ENCODE measurements at places on chromosomes 2 and 18.

- no peak for DNase-seq
Observed at GRCh38 chr18:72458271-72458670, 85.9 kb downstream of the CBLN2 start.

- DNase-seq = no peak
Observed at GRCh38 chr2:238162846-238163441, 4.2 kb downstream of the ERFE start.

GRCh38 chr2:200624658-200625057 is 38.8 kb downstream of the AOX1 start:
- DNase-seq = no peak

- DNase-seq = no peak
Observed at GRCh38 chr2:23203383-23203782, 181.6 kb upstream of the KLHL29 start.

- no peak for DNase-seq
Observed at GRCh38 chr2:112784199-112785189, at the start of gene IL1A. Gene IL1A (minus strand): TSS chr2:112784493. CDS start chr2:112783770, 723 bp downstream.

GRCh38 chr18:24674200-24674599 is 213.8 kb downstream of the HRH4 start:
- DNase-seq = no peak

DNA sequence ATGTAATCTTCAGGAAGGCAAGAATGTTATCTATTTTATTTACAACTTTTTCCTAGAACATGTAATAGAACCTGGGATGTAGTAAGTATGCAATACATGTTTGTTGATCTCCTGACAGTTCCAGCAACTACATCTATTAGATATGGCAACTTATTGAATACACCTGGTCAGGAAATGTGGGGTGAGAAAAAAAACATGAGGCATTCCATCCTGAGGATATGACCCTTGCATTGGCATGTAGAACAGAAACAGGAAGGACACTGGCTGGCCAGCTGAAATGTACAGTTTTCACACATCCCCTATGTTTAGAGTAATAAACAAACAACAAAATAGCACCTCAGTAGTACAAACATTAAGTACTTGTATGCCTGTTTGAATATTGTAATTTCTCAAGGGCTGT is 272.6 kb upstream of the NT5C1B start:
- DNase-seq = no peak

- DNase-seq = no peak
Observed at GRCh38 chr2:10891390-10891789, 20.3 kb upstream of the KCNF1 start.

DNA sequence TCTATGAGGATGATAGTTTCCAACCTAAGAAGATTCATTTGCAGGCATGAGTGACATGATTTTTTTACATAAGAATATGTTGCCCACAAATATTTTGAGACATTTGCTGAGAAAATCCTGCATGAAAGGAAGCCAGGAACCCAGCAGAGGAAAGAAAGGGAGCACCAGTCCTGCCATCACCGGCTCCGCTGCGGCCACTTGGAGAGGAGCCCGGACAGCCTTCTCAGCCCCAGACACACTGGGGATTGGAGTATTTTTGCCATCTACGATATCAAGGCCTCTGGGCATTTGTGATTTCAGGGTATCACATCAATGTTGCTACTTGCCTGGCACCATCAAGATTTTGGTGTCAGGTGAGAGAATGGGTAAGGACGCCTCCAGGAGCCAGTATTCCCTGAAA is 228.3 kb downstream of the PTGR3 start:
- DNase-seq = no peak

DNA sequence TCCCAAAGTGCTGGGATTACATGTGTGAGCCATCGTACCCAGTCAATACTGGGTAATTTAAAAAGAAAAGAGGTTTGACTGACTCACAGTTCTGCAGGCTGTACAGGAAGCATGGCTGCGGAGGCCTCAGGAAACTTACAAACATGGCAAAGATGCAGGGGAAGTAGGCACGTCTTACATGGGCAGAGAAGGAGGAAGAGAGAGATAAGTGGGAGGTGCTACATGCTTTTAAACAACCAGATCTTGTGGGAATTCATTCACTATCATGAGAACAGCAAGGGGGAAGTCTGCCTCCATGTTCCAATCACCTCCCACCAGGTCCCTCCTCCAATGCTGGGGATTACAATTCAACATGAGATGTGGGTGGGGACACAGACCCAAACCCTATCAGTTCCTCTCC is 192.5 kb downstream of the ATAD2B start:
- no peak for DNase-seq

DNA sequence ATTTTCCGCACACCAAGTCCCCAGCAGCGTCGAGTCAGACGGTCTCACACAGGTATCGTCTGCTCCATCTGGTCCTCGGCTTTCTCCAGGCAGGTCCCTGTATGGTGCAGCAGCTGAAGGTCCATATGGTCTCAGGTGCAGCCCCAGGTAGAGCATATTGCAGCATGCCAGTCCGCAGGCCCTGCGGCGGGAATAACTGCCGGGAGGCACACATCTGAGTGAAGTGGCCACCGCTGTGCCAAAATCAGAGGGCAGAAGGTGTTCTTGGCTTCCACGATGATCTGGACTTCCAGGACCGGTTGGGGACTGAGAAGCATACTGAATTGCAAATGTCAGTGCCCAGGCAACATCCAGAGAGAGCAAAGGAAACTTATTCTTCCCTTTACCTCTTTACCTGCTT is 320.3 kb downstream of the RNF144A start:
- no peak for DNase-seq

- DNase-seq = no peak
Observed at GRCh38 chr2:218263817-218264641, 3.2 kb downstream of the GPBAR1 start.

- DNase-seq = no peak
Observed at GRCh38 chr2:76270096-76270710, 559.5 kb upstream of the GCFC2 start.

DNA sequence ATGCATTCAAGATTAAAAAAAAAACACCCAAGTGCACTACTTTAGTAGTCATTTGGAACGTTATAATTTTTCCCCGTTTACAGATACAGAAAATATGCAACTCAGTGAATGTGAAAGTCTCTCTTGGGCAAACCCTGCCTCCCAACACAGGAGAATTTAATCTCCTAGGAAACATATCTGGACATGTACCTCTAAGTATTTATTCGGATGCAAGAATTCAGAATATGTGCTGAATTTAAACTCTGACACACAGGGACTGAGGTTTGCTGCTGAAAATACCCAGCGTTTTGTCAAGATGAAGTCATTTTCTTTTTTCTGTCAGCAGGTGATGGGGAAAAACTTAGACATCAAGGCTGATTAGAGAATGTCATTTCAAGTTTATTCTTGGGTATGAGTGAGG is 105.4 kb downstream of the ACKR3 start:
- no peak for DNase-seq

DNA sequence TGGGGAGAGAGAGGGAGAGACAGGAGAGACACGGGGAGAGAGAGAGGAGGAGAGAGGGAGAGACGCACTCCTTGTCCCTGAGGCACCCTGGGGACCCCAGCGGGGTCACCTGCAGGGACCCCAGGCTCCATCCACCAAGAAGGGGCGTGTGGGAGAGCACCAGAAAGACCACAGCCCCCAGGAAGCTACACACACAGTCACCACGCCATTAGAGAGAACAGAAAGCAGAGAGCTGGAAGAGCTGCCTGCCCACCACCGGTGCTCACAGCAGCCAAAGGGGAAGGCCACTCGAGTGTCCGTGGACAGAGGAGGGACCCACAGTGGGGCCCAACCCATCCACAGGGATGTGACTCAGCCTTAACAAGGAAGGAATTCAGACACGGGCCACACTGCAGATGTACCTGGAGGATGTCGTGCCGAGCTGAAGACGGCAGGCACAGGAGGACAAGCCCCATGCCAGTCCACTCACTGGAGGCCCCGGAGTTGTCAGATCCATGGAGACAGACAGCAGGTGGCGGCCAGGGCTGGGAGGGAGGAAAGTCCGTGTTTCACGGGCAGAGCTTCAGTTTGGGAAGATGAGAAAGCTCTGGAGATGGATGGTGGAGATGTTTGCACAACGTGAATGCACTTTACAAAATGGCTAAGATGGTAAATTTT is 11.5 kb upstream of the NFATC1 start:
- no peak for DNase-seq

GRCh38 chr2:20429528-20429927 is 17.3 kb upstream of the RHOB start:
- no peak for DNase-seq

GRCh38 chr18:10736984-10737383 is 211.2 kb downstream of the NAPG start:
- no peak for DNase-seq

All from stimulated activated CD8-positive, alpha-beta memory T cell treated with anti-CD3 and anti-CD28 coated beads, Interleukin-4, amount 100 ng/mL, for 1 hour (primary cell).